ENCODE measurements at places on chromosomes 1 and 21.

- DNase-seq: peak; percentile 88
These were observed 888 bp downstream of the ZNF436 start for GRCh38 chr1:23368562-23369334.

DNA sequence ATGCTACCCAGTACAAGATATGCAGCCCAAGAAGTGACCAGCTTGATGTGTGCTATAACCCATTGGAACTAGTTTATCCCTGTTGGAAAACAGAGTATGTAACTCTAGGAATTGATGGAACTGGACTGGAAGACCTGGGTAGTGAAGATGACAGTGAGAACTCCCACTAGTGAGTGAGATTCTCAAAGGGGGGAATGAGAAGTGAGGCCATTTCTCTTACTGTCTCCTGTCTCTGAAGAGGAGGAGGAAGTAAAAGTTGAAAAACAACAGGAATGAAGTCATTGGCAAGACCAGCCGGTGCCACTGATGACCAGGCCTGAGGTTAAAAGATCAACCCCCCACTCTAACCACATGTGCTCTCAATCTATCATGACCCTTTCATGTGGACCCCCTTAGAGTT lies 20.9 kb downstream of the PLA2G2F start:
- no peak for DNase-seq

- DNase-seq: no peak
These were observed 885.7 kb downstream of the PLA2G4A start for GRCh38 chr1:187714470-187714869.

- DNase-seq: peak; percentile 73
These were observed 38.2 kb downstream of the SLC2A7 start for GRCh38 chr1:8987881-8988617.

DNA sequence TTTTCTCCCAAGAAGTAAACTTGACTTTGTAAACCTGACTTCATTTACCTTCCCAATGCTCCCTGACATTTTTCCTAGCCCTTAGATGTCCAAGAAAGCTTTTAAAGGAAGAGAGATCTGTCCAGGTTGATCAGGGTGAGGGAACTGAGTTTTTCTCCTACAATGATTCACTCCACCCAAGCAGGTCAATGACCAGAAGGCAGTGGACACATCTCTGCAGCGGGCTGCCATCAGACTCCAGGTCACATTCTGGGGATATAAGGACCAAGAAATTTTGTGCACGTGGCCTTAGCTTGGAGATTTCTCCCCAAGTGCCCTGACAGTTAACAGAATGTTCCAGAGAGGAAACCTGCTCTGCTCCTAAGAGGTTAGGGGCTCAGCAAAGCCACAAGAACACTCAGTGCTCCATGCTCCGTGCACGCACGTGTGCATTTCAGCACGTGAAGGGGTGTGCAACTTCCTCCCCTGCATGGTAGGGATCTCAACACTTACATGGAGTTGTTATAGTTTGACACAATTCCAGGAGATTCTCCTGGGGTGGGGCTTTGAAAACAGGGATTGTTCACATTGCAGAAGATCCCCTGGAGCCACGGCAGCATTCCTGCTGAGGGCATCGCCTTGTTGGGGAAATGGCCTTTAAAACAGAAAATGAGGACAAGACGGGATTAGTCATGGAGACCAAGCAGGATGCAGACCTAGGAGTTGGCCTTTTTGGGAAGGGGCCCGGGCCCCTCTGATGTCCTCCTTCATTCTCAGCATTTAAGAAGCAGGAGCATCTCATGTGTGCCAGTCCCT lies 9.8 kb downstream of the ABCA4 start:
- no peak for DNase-seq

GRCh38 chr1:181169281-181169865 lies 80.9 kb downstream of the IER5 start:
- DNase-seq: no peak

DNA sequence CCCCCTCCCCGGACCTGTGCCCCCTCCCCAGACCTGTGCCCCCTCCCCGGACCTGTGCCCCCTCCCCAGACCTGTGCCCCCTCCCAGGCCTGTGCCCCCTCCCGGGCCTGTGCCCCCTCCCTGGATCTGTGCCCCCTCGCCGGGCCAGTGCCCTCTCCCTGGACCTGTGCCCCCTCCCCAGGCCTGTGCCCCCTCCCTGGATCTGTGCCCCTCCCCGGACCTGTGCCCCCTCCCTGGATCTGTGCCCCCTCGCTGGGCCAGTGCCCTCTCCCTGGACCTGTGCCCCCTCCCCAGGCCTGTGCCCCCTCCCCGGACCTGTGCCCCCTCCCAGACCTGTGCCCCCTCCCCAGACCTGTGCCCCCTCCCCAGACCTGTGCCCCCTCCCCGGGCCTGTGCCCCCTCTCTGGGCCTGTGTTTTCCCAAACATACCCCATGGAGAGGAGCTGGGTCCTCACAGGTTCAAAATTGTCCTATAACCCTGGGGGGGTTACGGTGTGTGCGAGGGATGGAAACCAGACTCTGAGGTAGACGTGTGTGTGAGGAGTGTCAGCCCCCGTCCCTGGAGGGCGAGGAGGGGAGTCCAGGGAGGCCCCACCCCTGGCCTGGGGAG lies 47.6 kb upstream of the POFUT2 start:
- no peak for DNase-seq

DNA sequence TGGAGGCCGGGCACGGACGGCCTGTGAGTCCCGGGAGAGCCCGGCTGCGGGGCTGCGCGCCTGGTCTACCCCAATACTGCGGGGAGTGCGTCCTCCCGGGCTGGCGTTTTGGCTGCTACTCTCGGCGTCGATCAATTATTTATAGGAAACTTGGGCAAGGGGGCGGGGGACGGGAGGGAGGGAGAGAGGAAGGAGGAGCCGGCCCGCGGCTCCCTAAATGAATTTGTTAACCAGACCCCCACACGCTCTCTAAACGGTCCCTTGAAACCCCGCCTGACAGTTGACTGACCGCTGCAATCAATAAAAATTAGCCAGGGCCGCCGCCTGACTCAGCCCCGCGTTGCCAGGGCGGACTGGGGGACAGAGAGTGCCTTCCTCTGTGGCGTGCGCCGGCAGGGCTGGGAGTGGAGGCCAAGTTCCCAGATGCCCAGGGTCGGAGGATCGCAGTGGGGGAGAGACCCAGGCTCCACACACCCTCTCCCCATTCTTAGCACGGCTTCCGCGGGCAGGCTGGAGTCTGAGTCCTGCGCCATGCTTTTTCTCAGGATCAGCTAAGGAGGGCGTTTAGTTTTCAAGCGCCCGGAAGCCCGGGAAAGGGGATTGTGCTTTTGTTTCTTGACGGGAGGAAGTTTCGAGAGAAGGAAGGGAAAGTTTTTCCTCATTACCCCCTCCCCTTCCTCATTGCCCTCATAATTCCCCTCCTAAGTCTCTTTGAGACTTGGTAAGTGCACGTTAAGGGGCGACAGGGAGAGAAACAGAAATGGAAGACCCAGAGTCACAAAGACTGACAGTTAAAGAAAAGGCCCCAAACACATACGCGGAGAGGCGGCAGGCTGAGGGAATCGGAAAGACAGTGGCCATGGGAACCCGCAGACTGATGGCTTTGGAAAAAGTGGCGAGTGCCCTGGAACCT lies 6.2 kb downstream of the PAX7 start:
- DNase-seq: no peak

DNA sequence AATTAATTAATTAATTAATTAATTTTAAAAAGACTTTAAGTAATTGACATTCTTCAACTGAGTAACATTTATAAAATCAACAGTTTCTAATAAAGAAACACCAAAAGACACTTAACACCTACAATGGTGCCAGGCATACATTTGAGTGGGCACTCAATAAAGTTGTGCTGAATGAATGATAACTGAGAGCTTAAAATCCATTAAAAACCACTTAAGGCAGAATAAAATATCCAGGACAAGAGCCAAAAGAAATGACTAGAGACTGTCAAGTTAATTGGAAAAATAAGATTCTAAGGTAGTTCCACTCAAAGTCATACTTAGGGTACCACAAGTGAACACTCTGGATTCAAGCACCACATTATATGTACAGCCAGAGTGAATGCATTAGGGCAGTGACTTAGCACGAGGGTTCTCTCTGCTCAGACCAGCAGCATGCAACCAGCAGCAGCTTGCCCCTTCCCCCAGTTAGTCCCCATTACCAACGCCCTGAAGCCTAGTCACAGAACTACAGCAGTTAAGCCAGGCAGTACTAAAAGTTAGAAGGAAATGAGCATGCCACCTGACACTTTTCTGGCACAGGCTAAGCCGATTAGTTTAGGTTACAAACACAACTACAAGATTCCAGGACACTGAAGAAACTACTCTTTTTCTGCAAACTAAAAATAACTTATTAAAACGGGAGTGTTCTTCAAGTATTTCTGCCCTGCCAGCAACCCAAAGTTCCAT lies 46.5 kb downstream of the LUZP1 start:
- no peak for DNase-seq

DNA sequence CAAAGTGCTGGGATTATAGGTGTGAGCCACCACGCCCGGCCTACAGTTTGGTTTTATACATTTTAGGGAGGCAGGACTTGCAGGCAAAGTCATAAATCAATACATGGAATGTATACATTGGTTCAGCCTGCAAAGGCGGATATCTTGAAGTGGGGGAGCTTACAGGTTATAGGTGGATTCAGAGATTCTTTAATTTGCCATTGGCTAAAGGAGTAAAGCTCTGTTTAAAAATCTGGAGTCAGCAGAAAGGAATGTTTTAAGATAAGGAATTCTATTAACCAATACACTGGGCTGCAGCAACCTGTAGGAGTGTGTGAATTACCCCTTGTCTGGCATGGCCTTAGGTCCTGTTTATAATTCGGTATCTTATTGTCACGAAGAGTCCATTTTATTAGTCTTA lies 57.6 kb downstream of the OPTC start:
- no peak for DNase-seq

DNA sequence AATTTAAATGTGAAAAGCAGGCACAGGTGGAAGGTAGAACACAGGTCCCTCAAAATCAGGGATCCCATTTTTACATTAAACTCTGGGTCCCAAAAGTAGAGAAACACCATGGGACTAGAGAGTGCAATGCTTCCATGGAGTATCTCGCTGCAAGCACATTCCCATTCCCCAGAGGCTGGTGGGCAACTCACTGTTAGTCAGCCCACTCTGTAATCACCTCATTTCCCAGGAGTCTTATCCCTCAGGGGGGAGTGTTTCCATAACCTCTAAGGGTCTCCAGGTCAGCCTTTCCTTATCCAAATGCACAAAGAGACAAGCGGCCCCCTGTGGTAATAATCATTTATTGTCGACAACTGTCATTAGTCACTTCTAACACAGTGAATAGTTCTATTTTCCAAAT lies 490.1 kb upstream of the LRRC7 start:
- DNase-seq: no peak

GRCh38 chr1:207913951-207914350 lies 3.0 kb upstream of the CD34 start:
- no peak for DNase-seq

- no peak for DNase-seq
These were observed 32.9 kb downstream of the WNT4 start for GRCh38 chr1:22110016-22110415.

DNA sequence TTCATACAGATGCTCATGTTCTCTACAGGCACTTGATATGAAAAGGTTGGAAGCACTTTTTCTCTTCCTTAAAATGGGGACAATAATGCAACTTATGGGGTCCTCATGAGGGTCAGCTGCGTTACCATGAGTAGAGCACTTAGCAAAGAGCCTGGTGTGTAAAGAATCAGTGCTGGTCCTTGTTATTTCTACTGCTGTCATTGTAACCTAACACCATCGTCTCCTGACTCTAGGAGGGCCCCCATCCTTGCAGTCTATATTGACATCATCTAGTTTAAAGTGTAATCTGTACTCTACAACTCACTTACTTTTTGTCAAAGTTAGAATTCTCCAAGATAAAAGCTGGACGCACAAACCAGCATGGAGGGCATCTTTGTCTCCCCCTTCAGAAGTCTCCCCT lies 2.4 kb downstream of the CAPN9 start:
- DNase-seq: no peak

DNA sequence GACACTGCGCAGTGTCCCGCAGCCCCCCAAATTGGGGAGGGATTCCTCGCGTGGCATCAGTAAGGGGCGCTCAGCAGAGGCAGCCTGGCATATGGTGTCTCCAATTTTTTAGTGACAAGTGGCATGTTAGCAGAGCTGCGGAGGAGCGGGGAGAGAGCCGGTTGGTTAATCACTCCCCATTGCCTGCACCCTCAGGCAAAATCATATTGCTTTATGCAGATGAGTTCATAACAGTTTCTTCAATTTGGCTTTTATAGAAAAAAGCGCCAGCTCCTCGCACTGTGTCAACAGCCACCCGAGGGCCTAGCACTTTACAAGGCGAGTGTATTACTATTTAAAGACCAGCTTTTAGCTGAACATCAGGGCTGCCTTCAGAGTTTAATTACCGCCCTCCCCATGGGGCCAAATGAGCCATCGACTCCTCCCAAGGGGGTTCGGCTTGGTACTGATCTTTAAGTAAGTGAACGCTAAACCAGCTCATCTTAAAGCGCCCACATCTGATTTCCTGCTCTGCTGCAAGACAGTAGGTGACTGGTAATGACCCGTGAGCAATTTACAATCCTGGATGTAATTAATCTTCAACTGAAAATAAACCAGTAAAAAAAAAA lies 298.9 kb downstream of the DSCAM start:
- no peak for DNase-seq

- no peak for DNase-seq
These were observed 85.3 kb downstream of the VPS13D start for GRCh38 chr1:12315146-12315545.

DNA sequence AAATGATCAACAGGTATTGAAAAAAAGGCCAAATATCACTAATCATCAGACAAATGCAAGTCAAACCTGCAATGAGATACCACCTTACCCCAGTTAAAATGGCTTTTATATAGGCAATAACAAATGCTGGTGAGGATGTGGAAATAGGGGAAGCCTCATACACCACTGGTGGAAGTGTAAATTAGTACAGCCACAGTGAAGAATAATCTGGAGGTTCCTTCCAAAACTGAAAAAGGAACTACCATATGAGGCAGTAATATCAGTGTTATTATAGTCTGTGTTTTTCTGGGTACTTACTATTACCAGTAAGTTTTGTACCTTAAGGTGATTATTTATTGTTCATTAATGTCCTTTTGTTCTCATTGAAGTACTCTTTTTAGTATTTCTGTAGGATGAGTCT lies 201.3 kb downstream of the MRPL39 start:
- DNase-seq: no peak

- DNase-seq: no peak
These were observed 65.4 kb downstream of the FAM163A start for GRCh38 chr1:179808503-179808902.

- no peak for DNase-seq
These were observed 665.7 kb downstream of the MRPL39 start for GRCh38 chr21:24941316-24942185.

GRCh38 chr21:31772674-31773555 lies 41.0 kb upstream of the SCAF4 start:
- DNase-seq: no peak

- DNase-seq: no peak
These were observed 125.5 kb upstream of the HNRNPU start for GRCh38 chr1:244989813-244990212.

- no peak for DNase-seq
These were observed 1.4 kb downstream of the ZNF697 start for GRCh38 chr1:119646521-119647227.

DNA sequence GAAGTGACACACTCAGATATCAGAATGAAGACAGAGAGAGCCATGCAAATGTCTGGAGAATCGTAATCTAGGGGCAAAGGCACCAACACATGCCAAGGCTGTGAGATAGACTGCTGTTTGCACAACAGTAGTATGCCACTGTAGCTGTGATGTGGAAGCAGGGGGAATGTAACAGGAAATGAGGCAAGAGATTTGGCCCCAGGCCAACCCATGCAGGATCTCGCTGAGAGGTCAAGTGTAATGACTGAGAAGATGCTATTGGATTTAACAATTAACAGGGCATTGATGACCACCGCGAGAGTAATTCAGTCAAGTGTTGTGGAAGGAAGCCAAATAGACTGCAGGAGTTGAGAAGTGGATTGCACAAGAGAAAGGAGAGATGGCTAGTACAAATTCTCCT lies 107.3 kb upstream of the ST6GALNAC5 start:
- no peak for DNase-seq
